Activated CD4-positive, CD25-positive, alpha-beta regulatory T cell treated with anti-CD3 and anti-CD28 coated beads, Interleukin-2, amount 50 U/mL, for 24 hours (primary cell): ENCODE measurements at places on chromosomes 5 and 9.

DNA sequence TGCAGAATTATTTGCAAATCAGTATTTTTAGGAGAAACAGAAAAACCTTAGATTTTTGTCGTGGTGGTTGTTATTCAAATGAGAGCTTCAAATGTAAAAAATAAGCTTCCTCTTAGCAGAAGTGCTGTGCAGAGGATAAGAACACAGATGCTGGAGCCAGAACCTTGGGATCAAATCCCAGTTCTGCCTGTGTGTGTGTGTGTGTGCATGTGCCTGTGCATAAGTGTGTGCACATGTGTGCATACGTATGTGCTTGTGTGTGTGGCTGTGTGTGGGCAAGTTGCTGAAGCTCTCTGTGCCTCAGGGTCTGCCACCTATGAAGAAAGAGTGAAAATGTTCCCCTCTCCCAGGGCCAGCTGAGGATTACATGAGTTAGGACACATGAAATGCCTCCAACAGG is 8.6 kb downstream of the DAP start:
- ATAC-seq, result no peak

DNA sequence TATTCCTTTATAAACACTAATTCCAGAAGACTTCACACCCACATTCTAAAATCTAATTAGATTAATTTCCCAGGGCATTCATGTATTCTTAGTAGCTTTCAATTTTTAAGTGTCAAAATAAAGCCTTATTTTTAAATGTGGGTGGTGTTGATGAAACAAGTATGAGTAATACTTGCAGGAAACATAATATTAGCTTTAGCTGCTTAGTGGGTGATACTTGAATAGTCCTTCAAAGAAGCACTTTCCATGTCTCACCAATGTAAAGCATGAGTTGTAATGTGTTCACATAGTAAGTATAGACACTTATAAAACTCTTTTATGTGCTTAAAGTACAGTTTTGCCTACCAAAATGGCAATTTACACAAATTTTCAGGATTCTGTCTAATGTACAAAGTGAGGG is 6.9 kb downstream of the FNBP1 start:
- peak; percentile 66 for ATAC-seq

GRCh38 chr5:135832941-135833920 is 1.2 kb upstream of the SLC25A48 start:
- no peak for ATAC-seq

DNA sequence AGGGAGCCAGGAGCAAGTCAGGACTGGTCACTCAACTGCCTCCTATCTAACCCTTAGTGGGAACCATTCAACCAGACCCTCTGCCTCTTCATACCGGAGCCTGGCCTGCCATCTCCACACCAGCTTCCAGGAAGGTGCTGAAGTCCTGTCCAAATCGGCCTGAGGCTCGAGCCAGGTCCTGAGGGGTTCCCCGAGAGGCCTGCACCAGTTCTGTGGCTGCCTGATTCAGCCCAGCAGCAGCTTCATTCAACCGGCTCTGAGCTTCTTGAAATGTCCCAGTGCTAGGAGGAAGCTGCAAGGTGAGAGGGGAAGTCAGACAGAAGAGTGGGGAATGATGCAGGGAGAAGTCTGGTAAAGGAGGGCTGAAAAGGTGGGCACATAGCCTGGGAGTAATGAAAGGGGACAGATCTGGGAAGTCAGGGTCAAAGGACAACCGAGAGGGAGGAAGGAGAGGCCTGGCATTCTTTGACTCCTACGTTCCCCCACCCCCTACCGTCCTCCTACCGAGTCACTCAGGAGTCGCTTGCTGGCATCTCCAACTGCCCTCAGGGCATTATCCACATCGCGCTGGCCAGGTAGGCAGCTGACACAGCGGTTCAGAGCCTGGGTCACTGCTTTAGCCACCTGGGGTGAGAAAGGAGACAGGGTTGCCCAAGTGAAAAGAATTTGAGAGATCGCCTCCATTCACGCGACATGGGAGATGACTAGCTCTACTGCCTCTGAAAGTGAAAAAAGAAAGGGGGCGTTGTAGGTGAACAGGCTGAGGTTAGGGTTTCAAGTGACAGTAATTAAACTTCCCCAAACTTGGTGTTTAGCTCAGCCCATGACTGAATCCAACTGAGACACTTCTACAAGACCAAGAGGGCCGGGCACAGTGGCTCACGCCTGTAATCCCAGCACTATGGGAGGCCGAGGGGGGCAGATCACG is 20.2 kb downstream of the TLN1 start:
- ATAC-seq, result no peak

GRCh38 chr5:5481206-5481605 is 58.7 kb downstream of the ICE1 start:
- no peak for ATAC-seq

GRCh38 chr9:134522502-134522848 is 119.1 kb upstream of the COL5A1 start:
- no peak for ATAC-seq

- ATAC-seq, result no peak
Observed at GRCh38 chr5:134580001-134580460, 52.6 kb downstream of the SAR1B start.

DNA sequence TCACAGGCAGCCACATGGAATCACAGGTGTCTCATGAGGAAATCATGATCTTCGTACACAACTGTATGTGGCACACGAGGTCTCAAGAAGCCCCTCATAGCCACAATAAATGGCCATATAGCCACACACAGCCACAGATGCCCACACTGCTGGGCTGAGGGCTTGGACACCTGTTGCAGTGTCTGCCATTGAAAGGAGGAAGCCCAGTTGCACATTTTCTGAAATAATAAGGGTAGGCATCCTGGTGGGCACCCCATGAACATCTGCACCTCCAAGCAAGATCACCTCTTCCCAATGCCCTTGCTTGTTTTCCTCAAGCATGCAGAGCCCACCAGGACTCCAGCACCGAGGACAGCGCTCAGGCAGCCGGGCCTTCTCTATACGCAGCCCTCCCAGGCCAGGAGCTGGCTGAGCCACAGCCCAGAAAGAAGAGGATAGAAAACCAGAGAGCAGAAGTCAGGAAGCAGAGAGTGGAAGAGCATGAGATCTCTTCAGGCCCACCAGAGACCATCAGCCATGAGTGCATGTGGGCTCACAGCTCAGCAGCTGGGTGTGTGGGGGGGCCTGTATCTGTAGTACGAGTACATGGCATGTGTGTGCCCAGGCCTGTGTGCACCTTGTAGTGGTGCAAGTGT is 1.0 kb upstream of the ACSL6 start:
- ATAC-seq, result no peak

DNA sequence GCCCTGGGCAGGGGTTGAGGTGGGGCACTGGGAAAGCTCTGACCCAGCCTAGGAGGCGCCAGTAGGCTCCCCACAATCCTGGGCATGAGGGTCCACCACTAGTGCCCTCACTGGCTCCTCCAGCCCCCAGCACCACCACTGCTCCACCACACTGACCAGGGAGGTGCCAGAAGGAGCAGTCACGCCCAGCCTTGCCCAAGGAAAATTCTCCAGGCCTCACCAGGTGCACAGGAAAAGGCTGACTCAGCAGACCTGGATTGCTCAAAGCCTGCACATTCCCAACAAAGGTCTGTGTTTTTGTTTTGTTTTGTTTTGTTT is 62.9 kb downstream of the ZNF354C start:
- no peak for ATAC-seq

DNA sequence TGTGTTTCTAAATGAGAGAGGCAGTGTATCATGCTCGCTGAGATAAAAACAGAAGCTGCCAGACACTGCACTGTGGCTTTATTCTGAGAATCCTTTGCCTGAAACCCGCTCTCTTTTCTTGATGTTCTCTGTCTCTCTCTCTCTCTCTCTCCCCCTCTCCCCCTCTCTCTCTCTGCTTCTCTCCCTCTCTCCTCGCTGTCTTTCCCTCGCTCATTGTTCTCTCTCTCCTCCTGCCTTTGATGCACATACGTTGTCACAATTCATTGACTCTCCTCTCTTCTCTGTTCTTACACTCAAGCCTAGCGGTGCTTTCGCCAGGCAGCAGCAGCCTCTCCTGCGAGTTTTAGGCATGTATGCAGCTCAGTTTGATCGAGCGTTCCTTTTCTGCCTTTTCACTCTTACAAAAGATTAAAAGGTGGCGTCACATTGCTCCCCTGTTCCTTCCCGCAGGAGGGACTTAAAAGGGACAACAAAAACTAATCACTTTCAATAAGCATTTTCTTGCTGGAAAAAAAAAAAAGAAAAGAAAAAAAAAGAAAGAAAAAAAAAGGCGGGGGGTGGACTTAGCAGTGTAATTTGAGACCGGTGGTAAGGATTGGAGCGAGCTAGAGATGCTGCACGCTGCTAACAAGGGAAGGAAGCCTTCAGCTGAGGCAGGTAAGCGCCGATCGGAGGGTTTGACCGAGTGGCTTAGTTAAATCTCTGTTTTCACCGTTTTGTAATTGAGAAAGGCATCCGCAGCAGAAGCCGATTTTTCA is 717.9 kb upstream of the WWC1 start:
- ATAC-seq, result no peak

DNA sequence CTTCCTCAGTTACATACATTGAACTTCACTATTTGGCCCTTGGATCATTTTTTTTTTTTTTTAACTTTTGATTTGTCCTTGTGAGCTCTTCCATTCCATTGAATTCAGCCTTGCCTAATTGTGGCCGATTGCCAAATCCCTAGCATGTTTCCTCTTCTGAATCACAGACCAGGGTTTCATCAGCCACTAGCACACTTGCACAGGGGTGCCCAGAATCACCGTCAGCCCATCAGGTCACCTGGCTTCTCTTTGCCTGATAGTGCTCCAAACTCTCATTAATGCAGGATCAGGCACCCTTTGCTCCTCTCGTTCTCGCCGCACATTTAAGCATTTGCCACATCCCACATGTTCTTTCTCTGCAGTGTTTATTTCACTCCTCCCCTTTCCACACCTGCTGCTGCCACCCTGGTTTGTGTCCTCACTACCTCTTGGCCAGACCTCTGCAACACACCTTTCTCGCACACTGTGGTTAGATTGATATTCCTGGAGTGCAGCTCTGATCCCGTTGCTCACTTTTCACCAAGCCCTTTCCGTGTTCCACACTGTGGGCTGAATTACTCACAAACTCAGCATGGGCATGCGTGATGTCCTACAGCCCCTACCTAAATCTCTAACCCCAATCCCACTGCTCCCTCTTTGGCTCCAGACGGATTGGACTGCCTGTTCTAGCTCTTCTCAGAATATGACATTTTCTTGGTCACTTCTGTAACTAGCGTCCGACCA is 9.8 kb downstream of the PIK3R1 start:
- no peak for ATAC-seq

DNA sequence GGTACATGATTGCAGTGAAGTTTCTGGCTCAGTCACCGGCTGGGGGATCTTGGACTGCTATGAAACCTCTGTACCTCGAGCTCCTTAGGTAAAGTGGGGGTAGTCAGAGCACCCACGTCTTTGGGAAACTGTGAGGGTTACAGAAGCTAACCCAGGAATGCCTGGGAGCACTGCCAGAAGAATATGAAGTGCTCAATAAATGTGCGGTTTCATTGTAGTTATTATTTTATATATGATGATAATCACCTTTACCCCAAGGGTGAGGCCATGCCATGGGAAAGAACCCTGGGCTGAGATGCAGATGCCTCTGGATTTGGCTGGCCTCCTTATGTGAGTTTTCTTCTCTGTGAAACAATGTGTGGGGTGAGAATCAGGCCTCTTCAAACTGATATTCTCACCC is 3.7 kb downstream of the NPR3 start:
- no peak for ATAC-seq

- no peak for ATAC-seq
Observed at GRCh38 chr9:88792502-88792901, 198.8 kb upstream of the S1PR3 start.

GRCh38 chr9:82410306-82410705 is 421.7 kb downstream of the SPATA31D1 start:
- no peak for ATAC-seq

GRCh38 chr5:141084487-141084989 is 9.9 kb upstream of the PCDHB2 start:
- ATAC-seq, result no peak

DNA sequence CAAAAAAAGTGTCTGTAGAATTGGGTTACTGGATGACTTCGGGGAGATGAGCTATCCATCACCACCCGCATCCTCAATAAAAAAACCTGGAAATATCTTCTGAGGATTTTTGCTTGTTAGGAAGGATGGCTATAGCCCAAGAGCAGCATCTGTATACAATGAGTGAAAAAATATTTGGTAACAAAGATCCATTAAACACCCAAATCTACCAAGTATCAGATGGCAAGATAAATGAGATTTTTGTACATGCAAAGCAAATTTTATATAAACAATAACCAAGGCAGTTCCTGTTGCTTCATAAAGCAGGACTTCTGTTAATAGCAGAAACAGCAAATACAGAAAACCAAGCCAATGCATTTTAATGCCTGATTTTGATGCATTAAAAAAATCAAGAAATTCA is 166.6 kb downstream of the SLC28A3 start:
- no peak for ATAC-seq

DNA sequence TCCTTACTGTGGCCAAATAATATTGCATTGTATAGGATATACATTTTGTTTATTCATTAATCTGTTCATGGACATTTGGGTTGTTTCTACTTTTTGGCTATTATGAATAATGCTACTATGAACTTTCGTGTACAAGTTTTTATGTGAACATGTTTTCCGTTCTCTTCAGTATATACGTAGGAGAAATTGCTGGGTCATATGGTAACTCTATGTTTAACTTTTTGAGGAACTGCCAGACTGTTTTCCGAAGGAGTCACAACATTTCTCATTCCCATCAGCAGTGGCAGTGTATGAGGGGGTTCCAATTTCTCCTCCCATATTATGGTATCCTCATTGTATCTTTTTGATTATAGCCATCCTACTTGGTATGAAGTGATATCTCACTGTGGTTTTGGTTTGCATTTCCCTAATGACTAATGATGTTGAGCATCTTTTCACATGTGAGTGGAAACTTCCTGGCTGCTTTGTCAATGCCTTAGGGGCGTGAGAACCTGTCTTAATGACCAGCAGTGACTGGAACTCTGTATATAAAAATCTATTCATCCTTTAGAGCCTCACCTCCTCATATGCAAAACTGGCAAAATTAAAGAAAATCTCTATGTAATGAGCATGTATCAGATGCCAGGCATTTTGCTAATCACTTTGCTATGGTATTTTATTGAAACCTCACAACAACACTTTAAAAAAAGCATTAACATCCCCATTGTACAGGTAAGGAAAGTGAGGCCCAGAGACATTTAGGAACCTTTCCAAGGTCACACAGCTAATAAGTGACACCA is 47.8 kb upstream of the TGFBR1 start:
- peak; percentile 63 for ATAC-seq

GRCh38 chr5:134427540-134428041 is 15.9 kb upstream of the CDKN2AIPNL start:
- no peak for ATAC-seq

DNA sequence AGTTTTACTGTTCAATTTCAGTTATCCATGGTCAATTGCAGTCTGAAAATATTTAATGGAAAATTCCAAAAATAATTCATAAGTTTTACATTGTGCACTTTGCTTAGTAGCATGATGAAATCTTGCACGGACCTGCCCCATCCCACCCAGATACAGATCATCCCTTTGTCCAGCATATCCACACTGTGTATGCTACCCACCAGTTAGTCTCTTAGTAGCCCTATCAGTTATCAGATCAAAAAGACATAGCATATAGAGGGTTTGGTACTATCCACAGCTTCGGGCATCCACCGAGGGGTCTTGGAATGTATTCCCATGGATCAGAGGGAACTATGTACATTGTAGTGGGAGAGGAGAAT is 97.7 kb downstream of the SLC44A1 start:
- ATAC-seq, result no peak
